NCI-H82 (cell line): ENCODE measurements at places on chromosomes 11 and 22.

GRCh38 chr11:92500453-92500852, 275.8 kb downstream of the FAT3 start:
- DNase-seq, result peak; percentile 36

- DNase-seq, result no peak
Measured at GRCh38 chr22:39382410-39382809, 17.2 kb upstream of the TAB1 start.

GRCh38 chr22:24053481-24054226, 42.5 kb downstream of the CABIN1 start:
- no peak for DNase-seq

DNA sequence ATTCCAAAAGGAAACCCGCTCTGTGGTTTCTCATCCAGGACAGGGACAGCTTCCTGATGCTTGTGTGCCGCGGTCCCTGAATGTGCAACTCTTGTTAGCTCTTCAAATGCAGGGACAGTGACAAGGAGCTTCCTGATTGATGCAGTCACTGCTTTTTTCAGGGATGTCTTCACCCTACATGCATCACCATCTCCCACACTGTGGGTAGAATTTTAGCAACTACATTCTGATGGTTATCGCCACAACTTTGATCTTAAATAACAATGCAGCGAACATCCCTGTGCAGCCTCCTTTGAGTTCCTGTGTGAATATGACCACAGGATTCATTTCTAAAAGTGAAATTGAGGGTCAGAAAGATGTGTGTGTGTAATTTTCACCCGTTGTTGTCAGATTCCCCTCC, 115.0 kb downstream of the GGTLC2 start:
- DNase-seq, result no peak

DNA sequence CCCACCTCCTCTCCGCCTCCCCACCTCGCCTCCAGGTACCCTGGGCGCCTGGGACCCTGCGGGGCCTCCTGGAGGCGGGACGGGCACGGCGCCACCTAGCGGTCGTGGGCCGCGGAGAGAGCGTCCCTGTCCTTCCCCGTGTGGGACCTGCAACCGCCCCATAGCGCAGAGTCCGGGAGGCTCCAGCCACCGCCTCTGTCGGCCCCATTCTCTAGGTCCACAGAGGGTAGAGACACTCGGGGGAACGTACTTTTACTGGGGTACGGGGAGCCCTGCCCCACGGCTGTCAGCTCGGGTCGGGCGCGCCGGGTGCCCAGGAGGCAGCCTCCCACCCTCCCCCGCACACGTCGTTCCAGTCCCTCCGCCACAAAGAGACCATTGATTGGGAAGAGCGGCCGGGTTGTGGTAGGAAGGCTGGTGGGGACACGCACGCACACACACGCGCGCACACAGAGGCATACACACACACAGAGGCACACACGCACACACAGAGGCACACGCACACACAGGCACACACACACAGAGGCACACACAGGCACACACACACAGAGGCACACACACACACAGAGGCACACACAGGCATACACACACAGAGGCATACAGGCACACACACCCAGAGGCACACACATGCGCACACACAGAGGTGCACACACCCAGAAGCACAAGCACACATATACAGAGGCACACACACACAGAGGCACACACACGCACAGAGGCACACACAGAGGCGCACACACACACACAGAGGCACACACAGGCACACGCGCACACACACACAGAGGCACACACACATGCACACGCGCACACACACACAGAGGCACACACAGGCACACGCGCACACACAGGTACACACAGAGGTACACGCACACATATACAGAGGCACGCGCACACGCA, 12.6 kb upstream of the NECTIN1 start:
- no peak for DNase-seq
